ENCODE measurements at places on chromosomes 5 and 9.

- no peak for DNase-seq
Measured at GRCh38 chr9:85666086-85666485, 75.7 kb downstream of the AGTPBP1 start.

DNA sequence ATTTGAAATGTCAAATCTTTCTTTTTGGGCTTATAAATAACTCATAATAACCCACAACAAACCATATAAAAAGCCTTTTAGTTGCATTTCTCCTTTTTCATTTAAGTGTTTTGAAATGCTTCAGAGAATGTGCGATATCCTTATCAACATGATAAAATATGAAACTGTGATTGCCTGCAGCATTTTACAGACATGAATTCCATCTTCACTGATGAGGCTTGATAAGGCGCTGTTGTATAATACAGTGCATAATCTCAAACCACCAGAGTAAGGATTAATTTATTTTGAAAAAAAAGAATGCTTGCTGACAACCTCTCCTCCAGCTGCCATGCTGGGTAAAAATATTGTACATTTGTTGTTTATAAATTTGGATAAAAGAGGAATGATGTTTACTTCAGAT is 216.8 kb downstream of the PBX3 start:
- no peak for DNase-seq

DNA sequence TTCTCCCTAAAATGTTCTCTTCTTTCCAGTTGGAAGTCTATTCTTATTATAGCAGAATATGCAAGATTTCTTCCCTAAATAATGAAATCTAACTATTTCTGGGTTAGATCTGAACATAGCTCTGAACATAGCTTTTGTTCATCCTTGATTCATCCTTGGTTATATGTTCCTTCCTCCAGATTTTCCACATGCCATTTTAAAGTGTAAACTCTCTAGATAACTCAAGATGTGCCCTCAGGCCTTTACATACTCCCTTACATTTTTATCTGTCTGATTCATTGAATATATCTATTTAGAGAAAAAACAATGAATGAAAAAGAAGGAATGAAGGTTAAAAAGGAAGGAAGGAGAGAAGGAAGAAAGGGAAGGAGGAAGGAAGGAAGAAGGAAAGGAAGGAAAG is 100.9 kb downstream of the FBXO38 start:
- DNase-seq = no peak

DNA sequence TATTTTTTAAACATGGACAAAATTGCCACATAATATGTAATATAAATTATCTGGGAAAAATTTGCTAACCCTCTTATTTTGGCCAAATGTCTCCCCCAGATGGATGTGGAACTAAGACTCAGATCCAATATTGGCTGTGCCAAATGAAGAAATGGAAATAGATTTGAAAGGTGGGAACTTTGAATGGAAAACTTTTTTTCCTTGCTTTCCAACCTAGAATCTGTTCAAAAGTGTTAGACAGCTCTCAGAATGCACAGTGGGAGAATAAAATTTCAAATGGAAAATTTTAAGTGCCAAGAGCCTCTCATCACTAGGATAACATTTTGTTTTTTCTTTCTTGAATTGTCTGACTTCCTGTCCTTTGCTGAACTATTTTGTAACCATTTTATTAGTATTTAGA is 142.6 kb upstream of the GAS1 start:
- DNase-seq = no peak

DNA sequence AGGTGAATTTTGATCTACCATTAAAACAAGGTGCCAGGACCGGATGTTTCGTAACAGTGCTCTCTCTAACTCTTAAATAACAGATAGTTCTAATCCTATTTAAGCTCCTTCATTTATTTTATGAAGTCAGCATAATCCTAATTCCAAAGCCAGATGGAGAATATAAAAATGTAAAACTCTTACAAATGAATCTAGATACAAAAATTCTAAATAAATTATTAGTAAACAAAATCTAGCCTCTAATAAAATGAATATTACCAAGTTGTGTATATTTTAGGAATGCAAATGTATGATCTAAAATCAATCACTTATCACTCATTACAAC is 32.4 kb upstream of the IL33 start:
- no peak for DNase-seq

- DNase-seq = no peak
Measured at GRCh38 chr5:313265-313664, 8.2 kb upstream of the AHRR start.

DNA sequence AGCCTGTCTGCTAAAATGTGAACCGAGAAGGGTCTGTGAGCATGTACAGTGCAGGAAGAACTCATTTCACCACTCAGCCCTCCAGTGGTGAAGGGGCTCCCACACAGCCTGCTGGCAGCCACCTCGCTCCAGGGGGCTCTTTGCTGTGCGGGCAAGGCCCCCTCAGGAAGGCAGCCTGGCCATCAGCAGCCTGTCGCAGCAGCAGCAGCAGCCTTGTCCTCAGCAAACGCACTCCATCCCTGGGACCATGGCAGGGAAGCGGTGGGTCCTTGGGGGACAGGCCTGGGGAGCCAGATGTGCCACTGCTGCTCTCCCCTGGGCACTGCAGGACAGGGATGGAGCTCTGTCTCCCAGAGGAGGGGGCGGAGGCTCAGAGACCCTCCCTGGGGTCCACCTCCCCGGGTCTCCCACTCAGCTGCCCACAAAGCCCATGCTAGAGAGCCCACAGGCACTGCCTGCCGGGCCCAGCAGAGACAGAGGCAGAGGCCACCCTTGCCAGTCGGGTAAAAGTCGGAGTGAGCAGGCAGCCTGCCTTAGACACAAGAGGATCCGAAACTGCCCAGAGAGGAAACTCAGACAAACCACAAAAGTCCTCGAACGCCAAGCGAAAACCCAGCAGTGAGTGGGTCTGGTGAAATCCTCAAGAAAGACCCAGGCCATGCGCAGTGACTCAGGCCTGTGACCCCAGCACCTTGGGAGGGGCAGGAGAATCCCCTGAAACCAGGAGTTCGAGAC is 8.0 kb downstream of the BRD3 start:
- no peak for DNase-seq

GRCh38 chr5:140185409-140185808 is 10.4 kb downstream of the CYSTM1 start:
- no peak for DNase-seq
